CD8-positive, alpha-beta memory T cell (primary cell): ENCODE measurements at places on chromosomes 3 and 15.

- no peak for DNase-seq
These were observed 167.4 kb upstream of the CTDSPL start for GRCh38 chr3:37694284-37694675.

- no peak for DNase-seq
These were observed 13.1 kb downstream of the RASA2 start for GRCh38 chr3:141499965-141500364.

GRCh38 chr15:55742927-55743728 lies at the start of gene PRTG:
Gene PRTG, minus strand, starts transcription at chr15:55743152. Its CDS starts 221 bp downstream, at chr15:55742931.
- DNase-seq, result no peak

DNA sequence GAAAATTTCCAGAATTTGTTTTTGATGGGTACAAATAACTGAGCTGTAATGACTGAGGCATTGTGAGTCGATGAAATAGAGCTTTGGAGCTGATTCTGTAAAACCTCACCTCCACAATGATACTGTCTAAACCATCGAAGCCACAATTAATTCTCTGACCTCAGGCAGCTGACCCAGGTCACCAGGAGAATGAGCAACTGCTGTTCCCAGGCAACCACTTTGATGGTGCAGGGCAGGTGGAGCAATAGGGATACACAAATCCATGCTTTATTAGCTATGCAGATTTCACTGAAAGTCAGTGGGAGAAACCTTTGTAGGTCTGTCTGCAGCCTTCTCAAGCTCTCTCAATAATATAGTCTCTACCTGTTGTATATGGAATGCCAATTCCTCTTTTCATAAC lies 204.4 kb downstream of the RYR3 start:
- no peak for DNase-seq

DNA sequence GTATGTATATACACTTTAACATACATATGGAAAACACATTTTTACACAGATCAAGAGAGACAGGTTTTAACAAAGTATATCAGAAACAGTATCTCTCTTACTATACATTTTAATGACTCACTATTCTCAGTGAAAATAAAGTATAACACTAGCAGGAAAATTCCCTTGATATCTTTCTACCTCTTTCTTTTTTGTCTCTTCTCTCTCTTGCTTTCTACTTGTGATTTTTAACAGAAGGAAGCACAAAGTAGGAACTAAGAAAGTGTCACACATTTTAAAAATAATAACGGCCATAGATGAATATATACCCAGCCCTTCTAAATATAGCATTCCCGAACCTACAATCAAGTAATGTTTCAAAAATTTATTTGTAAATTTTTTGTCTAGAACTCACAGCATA lies 4.8 kb downstream of the DENND4A start:
- DNase-seq, result no peak

GRCh38 chr15:89504166-89504565 lies 7.8 kb upstream of the RHCG start:
- DNase-seq, result no peak

GRCh38 chr3:158261371-158261991 lies 151.6 kb downstream of the RSRC1 start:
- DNase-seq, result no peak

GRCh38 chr15:87942316-87942715 lies 314.2 kb downstream of the NTRK3 start:
- DNase-seq, result no peak

- no peak for DNase-seq
These were observed 5.7 kb downstream of the DNAH12 start for GRCh38 chr3:57538465-57538864.

- DNase-seq, result no peak
These were observed 329.5 kb downstream of the DOCK3 start for GRCh38 chr3:51004235-51004634.

DNA sequence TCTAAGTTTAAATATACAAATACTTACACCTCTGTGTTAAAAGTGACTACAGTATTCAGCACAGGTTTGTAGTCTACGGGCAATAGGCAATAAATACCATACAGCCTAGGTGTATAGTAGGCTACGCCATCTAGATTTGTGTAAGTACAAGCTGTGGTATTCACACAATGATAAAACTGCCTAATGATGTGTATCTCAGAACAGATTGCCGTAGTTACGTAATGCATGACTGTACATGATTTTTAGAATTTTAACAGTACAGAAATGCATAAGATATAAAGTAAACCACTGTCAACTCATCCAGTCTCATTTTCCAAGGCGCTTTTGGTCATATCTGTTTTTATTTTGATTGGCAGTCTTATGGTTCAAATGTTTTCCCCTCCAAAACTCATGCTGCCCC lies 365.7 kb downstream of the CTNNB1 start:
- DNase-seq, result no peak

DNA sequence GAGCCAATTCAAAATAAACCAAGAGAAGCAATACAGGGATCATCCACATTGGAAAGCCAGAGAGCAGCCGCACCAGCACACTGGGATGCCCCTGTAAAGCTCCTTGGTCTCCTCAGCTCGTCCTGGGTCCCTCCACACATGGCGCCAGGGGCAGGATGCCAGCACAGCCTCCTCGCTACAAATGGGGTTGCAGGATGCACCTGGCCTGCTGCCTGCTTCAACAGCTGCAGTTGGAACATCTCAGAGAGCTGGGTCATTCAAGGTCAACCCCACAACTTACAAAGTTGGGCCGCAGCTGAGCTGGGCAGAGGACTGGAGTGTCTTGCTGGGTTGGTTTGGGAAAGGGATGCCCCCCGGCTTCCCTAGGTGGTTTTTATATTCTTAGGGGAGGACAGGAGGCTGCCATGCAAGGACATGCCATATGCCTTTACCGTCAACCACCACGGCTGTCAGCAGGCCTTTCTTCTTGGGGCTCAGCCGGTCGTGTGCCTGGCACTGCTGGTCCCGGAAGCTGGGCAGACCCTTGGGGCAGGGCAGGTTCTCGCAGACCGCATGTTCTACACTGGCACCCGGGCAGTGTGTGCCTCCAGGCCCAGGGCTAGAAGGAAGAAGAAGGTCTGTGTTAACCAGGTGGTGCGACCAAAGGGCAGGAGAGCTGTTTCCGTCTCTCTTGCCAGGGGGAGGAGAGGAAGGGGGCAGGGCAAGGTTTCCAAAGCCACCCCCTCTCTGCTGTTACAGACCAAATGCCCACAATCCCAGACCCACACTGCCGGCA lies 225.2 kb downstream of the ADAMTS17 start:
- no peak for DNase-seq

DNA sequence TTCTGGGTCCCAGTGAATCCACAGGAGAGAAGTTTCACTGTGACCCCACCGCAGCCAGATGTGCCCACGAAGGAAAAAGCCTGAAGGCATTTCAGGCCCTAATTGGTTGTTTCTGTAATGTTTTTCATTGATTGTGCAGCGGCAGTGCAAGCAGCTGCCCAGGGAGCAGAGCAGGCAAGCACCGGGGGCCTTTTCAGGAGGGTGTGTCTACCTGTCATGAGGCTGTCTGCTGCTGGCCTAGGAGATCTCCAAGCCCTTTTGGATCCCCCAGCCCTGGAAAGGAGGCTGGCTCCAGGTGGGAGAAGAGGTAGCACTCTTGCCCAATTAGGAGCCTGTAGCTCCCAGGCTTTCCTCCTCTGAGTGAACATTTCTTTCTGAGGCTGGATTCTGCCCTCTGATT lies 108.8 kb downstream of the EPHB1 start:
- DNase-seq, result no peak

DNA sequence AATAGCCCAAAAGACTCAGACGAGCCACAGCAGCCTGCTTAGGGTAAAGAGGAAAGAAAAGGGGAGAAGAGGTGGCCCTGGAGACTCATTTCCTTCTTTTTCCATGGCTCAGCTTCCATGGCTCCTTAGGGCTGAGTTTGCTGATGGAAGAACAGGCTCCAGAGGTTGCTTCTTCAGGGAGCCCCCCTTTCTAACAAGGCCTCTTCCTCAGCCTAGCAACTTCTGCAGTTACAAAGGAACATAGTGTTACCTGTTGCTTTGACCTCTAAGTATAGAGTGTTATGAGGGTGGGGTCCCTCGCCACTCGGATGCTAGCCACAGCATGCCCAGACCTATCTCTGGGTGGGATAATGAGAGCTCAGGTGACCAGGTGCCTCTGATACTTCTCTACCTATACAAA lies 43.2 kb upstream of the SPESP1 start:
- no peak for DNase-seq

GRCh38 chr3:37397396-37397795 lies 223.0 kb upstream of the LRRFIP2 start:
- no peak for DNase-seq

DNA sequence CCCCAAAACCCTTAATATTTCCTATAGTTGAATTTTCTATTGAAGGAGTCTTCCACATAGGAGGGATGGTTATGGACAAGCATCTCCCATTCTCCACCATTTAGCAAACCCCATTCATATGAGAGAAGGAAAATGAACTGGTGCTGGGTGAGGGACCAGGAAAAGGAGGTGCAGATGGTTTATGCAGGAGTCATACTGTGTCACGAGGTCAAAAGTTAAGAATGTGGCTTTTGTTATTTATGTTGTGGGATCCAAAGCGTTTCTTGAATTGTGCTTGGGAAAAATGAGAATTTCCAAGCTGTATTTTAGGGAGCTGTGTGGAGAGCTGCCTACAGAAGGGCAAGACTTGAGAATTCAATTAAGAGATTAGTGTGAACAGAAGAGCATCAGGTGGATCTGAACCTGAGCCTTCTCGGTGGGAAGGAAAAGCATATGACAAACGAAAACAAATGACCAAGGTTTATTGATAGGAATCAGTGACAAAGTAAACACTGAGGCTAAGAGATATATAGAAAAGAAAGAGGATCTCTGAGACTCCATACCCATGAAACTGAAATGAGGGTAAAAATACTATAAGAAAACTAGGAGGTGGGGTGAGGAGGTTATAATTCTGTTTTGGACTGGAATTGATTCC lies 473.3 kb upstream of the NR2F2 start:
- no peak for DNase-seq

DNA sequence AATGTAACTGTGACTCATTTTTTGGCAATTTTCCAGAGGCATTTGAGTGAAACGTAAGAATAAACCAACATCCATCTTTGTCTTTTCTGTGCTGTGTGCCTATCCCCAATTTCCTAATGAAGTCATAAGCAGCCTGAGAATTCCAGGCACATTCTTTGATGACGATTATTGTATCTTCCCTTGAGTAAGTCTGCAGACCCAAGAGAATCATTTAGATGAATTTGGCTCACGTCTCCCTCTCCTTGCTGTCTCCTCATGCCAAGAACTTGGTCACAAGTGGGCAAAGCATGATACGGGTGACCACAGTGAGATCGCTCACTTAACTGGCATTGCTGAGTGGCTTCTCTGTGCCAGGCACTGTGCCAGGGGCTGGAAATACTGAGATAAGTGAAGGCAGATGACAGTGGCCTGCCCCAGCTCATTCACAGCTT lies 384.5 kb upstream of the IL12A start:
- DNase-seq, result no peak

- DNase-seq, result no peak
These were observed 50.3 kb upstream of the SLC6A6 start for GRCh38 chr3:14352002-14352627.

- no peak for DNase-seq
These were observed 21.6 kb downstream of the ADAMTS9 start for GRCh38 chr3:64666171-64666588.

- DNase-seq, result no peak
These were observed 30.8 kb upstream of the SLC25A36 start for GRCh38 chr3:140910860-140911259.

GRCh38 chr3:162195147-162195546 lies 698.5 kb downstream of the OTOL1 start:
- no peak for DNase-seq

DNA sequence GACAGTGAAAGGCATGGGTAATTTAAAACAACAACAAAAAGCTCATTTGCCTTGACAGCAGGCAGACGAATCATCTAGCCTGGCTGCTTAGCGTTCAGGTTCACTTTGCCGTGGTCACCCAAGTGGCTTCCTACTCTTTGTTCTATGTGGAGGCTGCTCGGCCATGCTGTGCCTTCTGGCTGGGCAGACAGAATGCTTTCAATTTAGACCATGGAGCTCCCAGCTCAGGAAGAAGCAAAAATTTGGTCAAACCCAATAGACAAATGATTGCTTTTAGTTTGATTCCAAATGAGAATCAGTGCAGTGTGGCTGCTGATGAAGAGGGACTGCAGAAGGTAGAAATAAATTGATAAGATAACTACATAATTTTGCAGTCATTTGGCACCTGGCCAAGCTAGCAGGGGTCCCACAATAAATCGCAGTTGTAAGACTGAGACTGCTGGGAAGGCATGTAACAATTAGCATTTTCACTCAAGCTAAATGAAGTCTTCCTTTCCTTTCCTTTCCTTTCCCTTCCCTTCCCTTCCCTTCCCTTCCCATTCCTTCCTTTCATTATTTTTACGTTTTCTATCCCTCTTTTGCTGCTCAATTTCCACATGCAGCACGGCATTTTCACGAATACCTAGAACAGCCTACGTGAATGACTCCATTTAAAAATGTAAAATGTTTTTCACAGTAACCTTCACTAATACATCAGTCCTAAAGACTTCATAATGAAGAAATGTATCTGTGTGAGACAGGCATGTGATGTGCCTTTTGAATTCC lies 360.4 kb upstream of the TGFBR2 start:
- DNase-seq, result no peak

DNA sequence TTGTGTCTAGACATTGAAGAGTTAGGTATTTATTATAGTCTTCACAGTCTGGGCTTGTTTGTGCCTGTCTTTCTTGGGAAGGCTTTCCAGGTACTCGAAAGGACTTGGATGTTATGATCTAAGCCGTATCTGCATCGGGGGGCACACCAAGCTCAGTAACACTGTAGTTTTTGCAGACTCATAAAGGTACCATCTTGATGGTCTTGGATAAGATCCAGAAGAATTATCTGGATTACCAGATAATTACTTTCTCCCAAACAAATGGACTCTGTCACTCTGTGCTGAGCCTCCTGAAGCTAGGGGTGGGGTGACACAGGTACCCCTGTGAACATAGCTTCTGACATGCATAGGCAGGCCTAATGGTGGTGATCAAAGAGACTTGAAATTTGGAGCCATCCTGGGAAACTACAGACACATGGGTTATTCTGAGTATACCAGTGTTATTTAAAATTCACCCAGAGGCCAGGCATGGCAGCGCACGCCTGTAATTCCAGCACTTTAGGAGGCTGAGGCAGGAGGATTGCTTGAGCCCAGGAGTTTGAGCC lies 238.6 kb upstream of the TPM1 start:
- no peak for DNase-seq

DNA sequence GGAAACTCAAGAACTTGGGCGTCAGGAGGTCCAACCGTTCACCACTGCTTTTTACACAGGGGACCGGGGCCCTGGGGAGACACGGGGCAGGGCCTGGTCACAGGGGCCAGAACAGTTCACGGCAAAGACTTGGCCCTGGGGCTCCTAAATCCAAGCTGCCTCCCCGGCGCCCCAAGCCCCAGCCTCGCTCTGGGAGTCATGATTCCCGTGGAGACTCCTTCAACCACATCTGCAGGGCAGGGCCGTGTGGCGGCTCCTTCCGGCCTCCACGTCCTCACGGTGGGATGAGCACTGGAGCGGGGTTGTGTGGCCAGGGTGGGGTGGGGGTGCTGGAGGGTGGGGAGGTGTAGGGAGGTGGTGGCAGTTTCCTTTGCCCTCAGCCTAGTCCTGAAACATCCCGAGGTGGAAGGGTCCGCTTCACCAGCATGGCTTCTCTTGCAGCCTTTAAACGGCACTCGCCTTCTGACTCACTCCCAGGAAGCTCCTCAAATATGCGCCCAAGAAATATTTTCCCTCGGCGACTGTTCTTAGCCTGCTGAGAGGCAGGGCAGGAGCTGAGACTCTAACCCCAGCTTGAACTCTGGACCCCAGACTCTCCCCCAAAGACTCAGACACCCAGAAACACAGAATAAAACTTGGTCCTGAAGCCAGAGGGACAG lies 1.8 kb downstream of the MUC4 start:
- no peak for DNase-seq

GRCh38 chr3:150469031-150469930 lies 61.2 kb downstream of the TSC22D2 start:
- DNase-seq, result no peak

- no peak for DNase-seq
These were observed 199.1 kb downstream of the FAM43A start for GRCh38 chr3:194884649-194885315.
